ENCODE measurements at places on chromosomes 16 and 17. TPM values are rescaled to one million over a fixed set of nuclear protein-coding genes. Genes with fewer than 3 reads are reported as not detected.

C17orf113 gene
- 0.15 TPM for total RNA-seq

MGAT5B gene
- total RNA-seq = 0.46 TPM

MPO gene
- total RNA-seq = not detected

RDM1 gene
- 3.1 TPM for total RNA-seq

TMEM92 gene
- not detected for total RNA-seq

STH gene
- total RNA-seq = not detected

NUPR1 gene
- not detected for total RNA-seq

HCRT gene
- total RNA-seq = not detected

AARSD1 gene
- 102 TPM for total RNA-seq

PIK3R5 gene
- total RNA-seq = 28.6 TPM

LGALS9B gene
- total RNA-seq = not detected

All from CD8-positive, alpha-beta memory T cell (primary cell).